ENCODE measurements at places on chromosomes 4 and X. TPM values are rescaled to one million over a fixed set of nuclear protein-coding genes. Genes with fewer than 3 reads are reported as not detected.

DNA sequence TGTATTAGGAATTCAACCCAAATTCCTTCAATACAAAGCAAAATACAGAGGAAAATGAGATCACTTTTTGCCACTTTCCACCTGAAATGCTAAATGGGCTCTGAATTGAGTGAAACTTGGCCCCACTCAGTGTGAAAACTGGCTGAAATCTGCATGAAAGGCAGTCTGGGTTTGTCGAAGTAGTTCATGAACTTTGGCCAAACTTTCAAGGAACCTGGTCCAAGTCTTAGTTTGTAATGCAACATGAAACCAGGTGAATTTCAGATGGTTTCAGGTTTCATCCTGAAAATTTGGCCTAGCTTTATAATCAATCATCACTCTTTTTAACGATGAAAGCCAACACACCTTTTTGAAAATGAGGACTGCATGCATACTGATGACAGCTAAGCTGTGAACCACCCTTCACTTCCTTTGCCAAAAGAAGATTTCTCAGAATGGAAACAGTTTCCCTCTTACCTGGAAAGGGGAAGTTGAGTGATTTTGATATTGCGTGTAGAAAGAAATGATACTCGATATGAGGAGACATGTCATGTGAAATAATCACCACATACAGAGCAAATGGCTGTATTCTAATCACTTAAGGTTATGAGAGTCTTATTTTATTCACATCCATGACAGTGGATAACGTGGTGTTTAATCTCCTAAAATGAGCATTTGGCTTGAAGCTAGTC, 209.9 kb upstream of the ETNPPL start:
- no peaks in the 10 kb centered on the region for H3K36me3 ChIP-seq
- no peak for DNase-seq

GRCh38 chr4:29046781-29047180, 1673.4 kb upstream of the PCDH7 start:
- H3K36me3 ChIP-seq = no peaks in the 10 kb centered on the region
- no peak overlapping the region for H3K4me3 ChIP-seq
- H3K4me1 ChIP-seq = no peaks in the 10 kb centered on the region
- no peak overlapping the region for H3K27ac ChIP-seq
- DNase-seq = no peak

DNA sequence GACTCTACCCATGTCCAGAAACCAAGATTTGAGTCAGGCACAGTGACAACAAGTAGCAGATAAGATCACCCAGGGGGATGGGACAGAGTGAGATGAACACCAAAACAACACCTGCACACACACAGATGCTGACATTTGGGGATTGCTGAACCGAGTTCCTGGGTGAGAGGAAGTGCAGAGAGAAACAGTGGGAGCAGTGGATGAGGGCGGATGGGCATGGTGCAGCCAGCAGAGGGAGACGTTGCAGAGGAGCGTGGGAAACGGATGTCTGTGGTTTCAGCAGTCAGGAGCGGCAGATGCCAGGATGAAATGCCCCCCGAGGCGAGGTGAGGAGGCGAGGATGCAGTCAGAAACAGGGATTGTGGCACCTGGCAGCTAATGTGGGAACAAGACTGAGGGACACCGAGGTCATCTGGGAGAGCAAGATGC, 78.6 kb upstream of the STS start:
- no peak overlapping the region for H3K27ac ChIP-seq
- no peak for DNase-seq
- peaks cover 10% of the 10 kb centered on the region for H3K4me1 ChIP-seq

- H3K27ac ChIP-seq = no peak overlapping the region
- no peak for DNase-seq
- no peak overlapping the region for H3K4me3 ChIP-seq
- H3K36me3 ChIP-seq = peaks cover 4% of the 10 kb centered on the region
- H3K4me1 ChIP-seq = no peaks in the 10 kb centered on the region
- no peaks in the 10 kb centered on the region for H3K27me3 ChIP-seq
Observed at GRCh38 chr4:73187325-73187724, 71.3 kb downstream of the ANKRD17 start.

Gene NUDT10
- polyA plus RNA-seq = 0.24 TPM

- H3K27me3 ChIP-seq = no peaks in the 10 kb centered on the region
- H3K36me3 ChIP-seq = peaks cover 20% of the 10 kb centered on the region
- H3K4me1 ChIP-seq = no peaks in the 10 kb centered on the region
Observed at GRCh38 chr4:911221-911751, 20.8 kb downstream of the GAK start.

- H3K36me3 ChIP-seq = no peaks in the 10 kb centered on the region
- peak overlapping the region; percentile 77 for H3K27ac ChIP-seq
- peak overlapping the region; percentile 83 for H3K4me3 ChIP-seq
- no peak for DNase-seq
Observed at GRCh38 chr4:173167758-173168395, 734 bp upstream of the GALNT7 start.

GRCh38 chr4:78370631-78371372, 180.8 kb upstream of the ANXA3 start:
- no peak for DNase-seq
- no peaks in the 10 kb centered on the region for H3K36me3 ChIP-seq
- no peaks in the 10 kb centered on the region for H3K27me3 ChIP-seq

DNA sequence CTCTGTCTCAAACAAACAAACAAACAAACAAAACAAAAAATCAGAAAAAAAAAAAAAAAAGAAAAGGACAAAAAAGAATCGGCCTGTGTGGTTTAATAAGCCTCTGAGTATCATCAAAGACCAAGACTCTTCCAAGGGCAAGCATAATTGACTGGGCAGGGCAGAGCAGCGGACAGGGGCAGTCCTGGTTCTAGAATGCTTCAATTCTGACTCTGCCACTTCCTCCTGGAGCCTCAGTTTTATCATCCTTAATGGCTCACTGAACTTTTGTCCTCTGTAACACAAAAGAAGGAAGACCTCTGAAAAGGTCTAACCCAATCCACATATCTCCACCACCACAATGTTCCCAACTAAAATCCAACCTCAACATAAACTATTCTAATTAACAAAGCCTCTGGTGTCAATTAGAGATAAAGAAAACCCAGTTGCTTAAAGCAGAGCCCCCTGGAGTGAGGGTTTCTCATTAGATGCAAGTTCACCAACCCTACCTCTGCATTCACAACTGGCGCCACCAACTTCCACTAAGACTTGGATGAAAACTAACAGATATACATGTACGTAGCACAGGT, 51.7 kb downstream of the TBC1D9 start:
- no peak for DNase-seq
- H3K27me3 ChIP-seq = no peaks in the 10 kb centered on the region
- no peaks in the 10 kb centered on the region for H3K36me3 ChIP-seq
- H3K4me3 ChIP-seq = no peak overlapping the region
- H3K27ac ChIP-seq = no peak overlapping the region

GRCh38 chrX:14554131-14554715, 24.9 kb downstream of the GLRA2 start:
- H3K27me3 ChIP-seq = no peaks in the 10 kb centered on the region
- no peaks in the 10 kb centered on the region for H3K4me1 ChIP-seq
- DNase-seq = no peak

GRCh38 chrX:39149761-39150160, 348.5 kb downstream of the MID1IP1 start:
- peaks cover 6% of the 10 kb centered on the region for H3K27me3 ChIP-seq
- no peaks in the 10 kb centered on the region for H3K36me3 ChIP-seq
- no peak for DNase-seq
- H3K27ac ChIP-seq = no peak overlapping the region
- H3K4me1 ChIP-seq = no peaks in the 10 kb centered on the region
- no peak overlapping the region for H3K4me3 ChIP-seq

DNA sequence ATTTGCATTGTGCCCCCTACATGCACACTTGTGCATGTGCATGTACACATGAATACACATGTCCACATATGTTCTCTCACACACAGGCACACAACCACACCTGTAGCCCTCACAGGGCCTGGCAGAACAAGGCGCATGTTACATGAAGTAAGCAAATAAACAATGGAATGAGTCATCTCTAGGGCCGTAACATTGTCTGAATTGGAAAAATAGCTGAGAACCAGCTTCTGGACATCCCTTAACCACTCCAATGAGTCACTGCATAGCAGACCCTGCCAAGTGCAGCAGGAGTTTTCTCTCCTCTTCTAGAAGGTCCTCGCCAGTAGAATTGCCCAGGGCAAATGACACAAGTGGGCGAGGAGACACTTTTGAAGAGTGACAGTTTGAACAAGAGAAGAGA, 66.1 kb downstream of the MAGEA10 start:
- no peak for DNase-seq
- no peaks in the 10 kb centered on the region for H3K27me3 ChIP-seq
- H3K27ac ChIP-seq = no peak overlapping the region

GRCh38 chr4:138861135-138861534, 154.4 kb upstream of the NOCT start:
- no peak for DNase-seq
- H3K27me3 ChIP-seq = peaks cover 3% of the 10 kb centered on the region
- no peak overlapping the region for H3K4me3 ChIP-seq
- no peaks in the 10 kb centered on the region for H3K4me1 ChIP-seq

DNA sequence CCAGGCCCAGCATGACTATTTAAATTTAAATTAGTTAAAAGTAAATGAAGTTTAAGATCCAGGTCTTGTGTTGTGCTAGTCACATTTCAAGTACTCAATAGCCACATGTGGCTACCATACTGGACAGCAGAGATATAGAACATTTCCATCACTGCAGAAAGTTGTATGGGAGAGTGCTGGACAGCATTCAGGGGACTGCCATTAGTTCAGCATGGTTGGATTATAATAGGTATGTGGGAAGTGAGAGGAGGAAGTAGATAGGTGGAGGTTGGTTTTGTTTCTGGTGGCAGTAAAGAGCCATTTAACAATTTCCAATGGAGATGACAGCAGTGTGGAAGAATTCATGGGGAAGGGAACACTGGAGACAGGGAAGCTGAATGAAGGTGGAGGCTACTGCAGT, 42.1 kb downstream of the ERVMER34-1 start:
- H3K27me3 ChIP-seq = no peaks in the 10 kb centered on the region
- no peak overlapping the region for H3K27ac ChIP-seq
- DNase-seq = no peak
- peaks cover 17% of the 10 kb centered on the region for H3K4me1 ChIP-seq
- no peak overlapping the region for H3K4me3 ChIP-seq
- peaks cover 5% of the 10 kb centered on the region for H3K36me3 ChIP-seq

GRCh38 chr4:53532521-53532920, 58.8 kb downstream of the LNX1 start:
- H3K27me3 ChIP-seq = no peaks in the 10 kb centered on the region
- no peak overlapping the region for H3K27ac ChIP-seq
- H3K36me3 ChIP-seq = no peaks in the 10 kb centered on the region
- DNase-seq = no peak

DNA sequence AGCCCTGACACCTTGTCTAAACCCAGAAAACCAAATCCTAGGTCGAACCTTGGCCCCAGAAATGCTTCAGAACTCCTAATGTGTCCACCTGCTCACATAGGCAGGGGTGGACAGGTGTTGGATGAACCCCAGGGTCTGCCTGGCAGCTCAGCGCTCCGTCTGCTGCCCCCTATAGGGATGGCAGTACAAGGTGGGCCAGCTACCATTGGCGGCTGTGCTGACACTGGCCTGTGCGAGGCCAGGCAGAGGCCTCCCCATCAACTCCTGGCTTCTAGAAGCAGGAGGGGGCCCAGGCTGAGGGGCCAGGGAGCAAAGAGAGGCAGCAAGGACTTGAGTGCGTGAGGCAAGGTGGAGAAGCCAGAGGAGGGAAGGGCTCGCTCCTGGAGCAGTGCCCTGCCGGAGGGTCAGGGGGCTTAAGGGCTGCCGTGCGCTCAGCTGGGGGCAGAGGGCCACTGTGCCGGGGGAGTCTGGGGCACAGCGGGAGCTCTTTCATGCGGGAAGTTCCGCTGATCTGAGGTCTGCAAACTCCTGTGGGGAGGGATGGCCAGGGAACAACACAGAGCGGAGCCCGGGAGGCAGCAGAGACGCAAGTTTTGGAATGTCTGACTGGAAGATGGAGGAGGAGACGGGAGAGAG, 20.6 kb downstream of the CCNQ start:
- DNase-seq = no peak
- H3K4me3 ChIP-seq = no peak overlapping the region
- no peaks in the 10 kb centered on the region for H3K36me3 ChIP-seq
- no peak overlapping the region for H3K27ac ChIP-seq
- peaks cover 4% of the 10 kb centered on the region for H3K4me1 ChIP-seq

Gene MAGEA4
- polyA plus RNA-seq = not detected

DNA sequence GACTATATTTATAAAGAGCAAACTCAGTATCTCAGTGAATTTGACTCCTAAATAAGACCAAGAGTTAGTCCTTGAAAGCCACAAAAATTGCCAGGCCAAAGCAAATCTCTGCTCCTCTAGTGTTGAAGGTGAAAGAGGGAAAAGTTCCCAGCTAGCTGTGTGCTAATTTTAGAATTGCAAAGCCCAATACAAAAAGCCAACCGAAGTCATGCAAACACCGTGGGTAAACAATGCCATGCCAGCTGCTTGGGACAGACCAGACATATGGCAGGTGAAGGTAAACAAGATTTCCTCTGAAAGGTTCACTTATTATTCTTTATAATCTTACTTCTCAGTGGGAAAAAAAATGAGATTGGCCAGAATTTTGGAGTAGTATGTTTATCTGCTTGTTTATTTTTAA, 80.5 kb upstream of the LNX1 start:
- peaks cover 3% of the 10 kb centered on the region for H3K27me3 ChIP-seq
- no peak overlapping the region for H3K4me3 ChIP-seq
- H3K36me3 ChIP-seq = no peaks in the 10 kb centered on the region

DNA sequence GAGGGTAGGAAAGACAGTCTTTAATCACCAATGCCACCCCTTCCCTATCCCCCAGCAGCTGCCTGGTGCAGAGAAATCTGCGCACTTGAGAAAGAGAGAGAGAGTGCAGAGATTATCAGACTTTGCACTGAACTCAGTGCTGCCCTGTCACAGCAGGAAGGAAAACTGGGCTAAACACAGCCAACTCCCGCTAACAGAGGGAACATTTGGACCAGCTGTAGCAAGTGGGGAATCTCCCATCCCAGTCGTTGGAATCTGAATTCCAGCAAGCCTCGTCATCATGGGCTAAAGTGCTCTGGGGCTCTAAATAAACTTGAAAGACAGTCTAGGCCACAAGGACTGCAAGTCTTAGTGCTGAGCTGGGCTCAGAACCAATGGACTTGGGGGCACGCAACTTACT, 168.7 kb downstream of the DLG3 start:
- DNase-seq = no peak
- no peak overlapping the region for H3K4me3 ChIP-seq
- H3K36me3 ChIP-seq = no peaks in the 10 kb centered on the region
- H3K27me3 ChIP-seq = no peaks in the 10 kb centered on the region
- no peak overlapping the region for H3K27ac ChIP-seq
